Naive thymus-derived CD4-positive, alpha-beta T cell (primary cell): ENCODE measurements at places on chromosomes 2 and 18. TPM values are rescaled to one million over a fixed set of nuclear protein-coding genes. Genes with fewer than 3 reads are reported as not detected.
A peak's percentile ranks its signal among the peaks of the same experiment; 100 is the strongest.

CFAP53 gene
- 0.09 TPM for polyA plus RNA-seq

GRCh38 chr2:53208815-53209214 lies 558.8 kb upstream of the CHAC2 start:
- DNase-seq, result no peak
- H3K36me3 ChIP-seq, result no peaks in the 10 kb centered on the region
- H3K27me3 ChIP-seq, result no peaks in the 10 kb centered on the region
- H3K4me1 ChIP-seq, result no peaks in the 10 kb centered on the region
- no peak overlapping the region for H3K4me3 ChIP-seq
- H3K27ac ChIP-seq, result no peak overlapping the region

GRCh38 chr18:79496237-79496977 lies 100.7 kb downstream of the NFATC1 start:
- H3K27me3 ChIP-seq, result no peaks in the 10 kb centered on the region
- H3K4me3 ChIP-seq, result no peak overlapping the region
- peaks cover 5% of the 10 kb centered on the region for H3K36me3 ChIP-seq
- H3K27ac ChIP-seq, result no peak overlapping the region
- H3K4me1 ChIP-seq, result no peaks in the 10 kb centered on the region

DNA sequence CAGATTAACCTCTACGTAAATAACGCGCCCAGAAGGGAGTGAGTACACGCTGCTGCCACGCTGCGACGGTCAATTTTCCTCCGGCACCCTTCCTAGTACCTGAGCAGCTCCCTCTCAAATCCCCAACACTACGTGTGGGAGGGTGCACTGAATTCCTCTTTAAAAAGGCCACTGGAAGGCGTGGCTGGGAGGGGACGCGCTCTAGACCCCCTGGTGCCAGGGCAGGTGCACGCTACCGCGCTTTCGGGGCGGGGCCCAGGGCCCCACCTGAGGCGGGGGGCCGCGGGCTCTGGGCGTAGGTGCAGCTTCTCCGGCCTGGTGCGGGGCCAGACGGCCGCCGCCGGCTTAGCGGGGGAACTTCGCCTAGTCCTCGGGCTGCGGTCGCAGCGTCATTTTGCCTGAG lies 668 bp upstream of the ANKRD12 start:
- H3K4me1 ChIP-seq, result peaks cover 36% of the 10 kb centered on the region
- H3K27me3 ChIP-seq, result no peaks in the 10 kb centered on the region
- no peak for DNase-seq
- H3K4me3 ChIP-seq, result peak overlapping the region; percentile 86

GRCh38 chr2:144939590-144939989 lies 419.7 kb upstream of the ZEB2 start:
- H3K4me3 ChIP-seq, result no peak overlapping the region
- no peak overlapping the region for H3K27ac ChIP-seq
- no peaks in the 10 kb centered on the region for H3K4me1 ChIP-seq
- DNase-seq, result no peak
- no peaks in the 10 kb centered on the region for H3K27me3 ChIP-seq
- H3K36me3 ChIP-seq, result no peaks in the 10 kb centered on the region

DNA sequence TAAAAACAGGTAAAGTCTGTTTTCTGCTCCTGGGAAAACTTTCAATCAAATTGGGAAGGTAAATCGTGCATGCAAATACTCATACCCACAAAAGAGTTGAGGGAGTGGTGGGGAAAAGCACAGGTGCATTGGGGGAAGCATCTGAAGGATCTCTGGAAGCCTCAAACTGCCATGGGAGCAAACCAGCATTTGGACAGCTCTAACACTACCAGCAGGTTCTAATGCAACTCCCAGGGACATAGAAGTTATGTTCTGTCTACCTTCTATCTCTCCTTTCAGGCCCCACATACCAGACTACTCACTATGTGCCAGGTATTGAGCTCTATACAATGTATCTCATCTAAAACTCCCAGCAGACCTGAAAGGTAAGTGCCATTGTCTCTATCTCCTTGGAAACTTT lies 933.7 kb downstream of the NRXN1 start:
- H3K36me3 ChIP-seq, result no peaks in the 10 kb centered on the region
- no peak overlapping the region for H3K4me3 ChIP-seq
- no peaks in the 10 kb centered on the region for H3K4me1 ChIP-seq
- DNase-seq, result no peak
- H3K27ac ChIP-seq, result no peak overlapping the region
- no peaks in the 10 kb centered on the region for H3K27me3 ChIP-seq

CPO gene
- polyA plus RNA-seq, result not detected

- H3K4me1 ChIP-seq, result peaks cover 75% of the 10 kb centered on the region
- H3K27me3 ChIP-seq, result no peaks in the 10 kb centered on the region
- peak overlapping the region; percentile 97 for H3K27ac ChIP-seq
- peak overlapping the region; percentile 45 for H3K4me3 ChIP-seq
- DNase-seq, result peak; percentile 69
Observed at GRCh38 chr2:30239308-30239985, 8.1 kb downstream of the LBH start.
